ENCODE measurements at places on chromosomes 1 and 21.
A peak's percentile ranks its signal among the peaks of the same experiment; 100 is the strongest.

DNA sequence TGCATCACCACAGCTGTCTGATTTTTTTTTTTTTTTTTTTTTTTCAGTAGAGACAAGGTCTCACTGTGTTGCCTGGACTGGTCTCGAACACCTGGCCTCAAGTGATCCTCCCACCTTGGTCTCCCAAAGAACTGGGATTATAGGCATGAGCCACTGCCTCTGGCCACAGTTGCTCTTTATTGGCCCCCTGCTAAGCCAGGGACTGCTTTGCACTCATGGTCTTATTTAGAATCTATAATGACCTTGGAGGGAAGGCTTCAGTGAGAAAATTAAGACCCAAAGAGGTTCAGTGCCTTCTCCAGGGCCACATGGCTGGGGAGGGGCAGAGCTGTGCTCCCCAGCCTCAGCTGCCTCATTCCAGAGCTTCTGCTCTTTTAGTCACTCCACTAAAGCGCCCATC is 84.9 kb downstream of the PTPRU start:
- no peak for DNase-seq

- no peak for DNase-seq
These were observed 49.4 kb downstream of the ILDR2 start for GRCh38 chr1:166925810-166926478.

DNA sequence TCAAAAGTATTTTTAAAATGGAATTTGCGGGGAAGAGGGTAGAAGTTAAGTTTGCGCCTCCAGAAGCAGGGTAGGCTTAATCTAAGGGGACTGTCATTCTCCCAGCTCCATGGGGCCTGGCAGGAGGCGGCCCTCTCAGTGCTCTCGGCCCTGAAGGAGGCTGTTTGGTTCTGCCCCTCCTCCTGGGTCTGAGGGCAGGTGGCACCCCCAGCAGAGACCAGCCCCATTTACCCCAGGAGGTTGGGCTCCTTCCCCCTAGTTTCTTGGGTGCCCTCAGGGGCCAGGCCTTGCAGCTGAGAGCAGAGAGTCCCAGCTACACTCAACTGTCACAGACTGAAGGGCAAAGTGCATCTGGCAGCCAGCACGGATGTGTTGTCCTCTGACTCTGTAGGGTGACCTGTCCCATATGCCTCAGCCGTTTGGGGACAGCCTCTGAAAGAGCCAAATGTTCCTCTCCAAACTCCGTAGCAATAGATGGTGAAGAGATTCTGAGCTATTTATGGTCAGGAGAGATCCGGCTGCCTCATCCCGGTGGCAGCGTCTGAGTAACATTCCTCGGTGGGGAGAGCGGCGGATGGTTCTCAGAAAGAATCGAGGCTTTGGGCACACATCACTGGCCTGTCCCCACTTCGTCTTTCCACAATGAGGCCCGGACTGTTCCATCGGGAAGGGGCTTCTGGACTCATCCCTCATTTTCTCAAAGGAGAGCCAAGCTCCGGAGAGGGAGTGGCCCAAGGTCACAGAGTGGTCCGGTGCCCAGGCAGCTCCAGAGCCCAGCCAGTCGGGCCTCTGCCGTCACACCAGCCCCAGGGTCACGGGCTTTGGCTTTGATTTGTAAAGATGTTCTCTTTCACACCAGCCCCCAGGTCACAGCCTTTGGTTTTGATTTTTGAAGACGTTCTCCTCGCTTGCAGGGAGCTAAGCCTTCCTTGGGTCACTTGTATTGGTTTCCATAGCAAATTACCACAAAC is 424.2 kb upstream of the VAMP3 start:
- DNase-seq = no peak

DNA sequence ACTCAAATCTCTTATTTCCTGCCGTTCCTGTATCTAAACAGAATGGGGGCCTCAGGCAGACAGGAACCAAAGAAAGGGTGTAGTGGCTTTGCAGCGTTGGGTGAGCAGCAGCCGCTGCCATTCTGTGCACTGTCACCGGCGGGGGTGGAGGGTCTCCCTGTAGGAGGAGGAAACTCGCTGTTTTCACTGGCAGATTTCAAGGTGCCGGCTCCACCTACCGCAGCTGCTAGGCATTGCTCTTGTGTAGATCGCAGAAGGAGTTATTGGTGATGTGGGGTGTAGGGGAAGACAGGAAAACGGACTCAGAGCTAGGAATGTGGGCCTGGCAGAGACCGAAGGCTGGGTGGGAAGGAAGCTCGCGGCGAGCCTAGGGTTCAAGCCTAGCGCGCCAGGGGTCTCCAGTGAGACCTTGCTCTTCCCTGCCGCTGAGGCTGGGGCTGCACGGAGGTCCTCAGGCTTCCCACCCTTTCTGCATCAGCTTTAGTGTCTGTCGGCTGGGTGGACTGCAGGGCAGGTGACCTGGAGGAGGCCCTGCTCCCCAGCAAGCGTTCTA is 20.8 kb downstream of the ATP5PO start:
- DNase-seq = peak; percentile 78

DNA sequence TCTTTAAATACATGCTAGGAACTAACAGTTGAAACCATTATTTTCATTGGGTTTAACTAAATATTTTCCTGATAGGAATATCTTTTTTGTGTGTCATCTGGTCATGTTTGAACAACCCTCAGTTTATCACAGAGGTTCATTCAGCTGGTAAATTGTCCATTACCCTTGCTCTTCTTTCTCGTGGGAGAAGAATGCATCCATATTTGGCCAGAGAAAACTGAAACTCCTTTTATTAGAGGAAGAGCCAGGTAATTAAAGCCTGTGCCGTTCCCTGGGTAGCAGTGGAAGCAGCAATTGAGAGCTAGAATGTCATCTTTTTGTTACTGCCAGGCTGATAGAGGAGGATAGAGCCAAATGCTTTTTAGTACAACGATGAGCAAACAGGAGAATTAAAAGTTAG is 587.2 kb upstream of the ZRANB2 start:
- DNase-seq = no peak

DNA sequence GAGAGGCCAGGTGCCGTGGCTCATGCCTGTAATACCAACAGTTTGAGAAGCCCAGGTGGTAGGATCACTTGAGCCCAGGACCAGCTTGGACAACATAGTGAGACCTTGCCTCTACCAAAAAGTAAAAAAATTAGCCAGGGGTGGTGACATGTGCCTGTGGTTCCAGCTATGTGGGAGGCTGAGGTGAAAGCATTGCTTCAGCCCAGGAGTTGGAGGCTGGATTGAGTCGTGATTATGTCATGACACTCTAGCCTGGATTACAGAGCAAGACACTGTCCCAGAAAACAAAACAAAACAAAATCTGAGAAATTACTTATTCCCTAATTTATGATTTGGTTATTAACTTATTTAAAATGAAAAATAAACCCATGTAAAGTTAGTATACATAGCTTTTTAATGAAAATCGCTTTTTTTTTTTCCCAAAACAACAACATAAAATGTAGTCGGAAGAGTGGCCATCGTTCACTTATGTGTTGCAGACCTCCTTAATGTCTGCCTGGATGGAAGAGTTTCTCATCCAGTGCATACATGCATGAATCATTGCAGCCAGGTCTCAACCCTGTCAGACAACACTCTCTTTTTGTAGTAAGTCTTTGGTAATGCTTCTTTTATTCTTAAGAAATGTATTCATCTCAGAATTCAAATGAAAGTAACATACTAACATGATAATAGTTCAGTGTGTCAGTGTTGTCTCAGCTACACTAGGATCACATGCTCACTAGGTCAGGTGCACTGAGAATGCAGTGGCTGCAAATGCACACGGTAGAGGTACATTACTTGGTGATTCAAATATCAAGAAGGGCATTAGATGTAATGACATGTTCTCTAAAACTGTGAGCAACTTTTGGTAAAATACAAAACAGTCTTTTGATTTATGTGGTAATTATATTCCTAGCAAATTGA is 28.0 kb downstream of the ITSN1 start:
- peak; percentile 39 for DNase-seq

GRCh38 chr1:201551877-201552731 is 13.2 kb downstream of the NAV1 start:
- peak; percentile 93 for DNase-seq

DNA sequence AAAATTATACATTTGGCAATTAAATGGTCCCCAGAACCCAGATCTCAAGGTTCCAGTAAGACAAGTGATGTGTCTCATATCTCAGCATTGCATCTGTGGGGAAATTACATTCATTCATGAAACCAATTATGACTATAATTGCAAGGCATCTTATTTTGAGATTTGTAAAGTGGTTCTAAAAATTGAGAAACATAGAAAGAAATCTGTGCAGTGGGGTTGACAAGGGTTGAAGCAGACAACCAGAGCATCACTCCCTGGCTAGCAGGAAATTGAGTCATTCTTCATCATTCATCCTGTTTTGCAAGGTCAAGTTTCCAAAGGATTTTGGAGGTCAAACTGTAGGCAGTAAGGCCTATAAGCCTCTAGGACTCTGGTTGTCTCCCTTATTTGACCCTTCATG is 25.1 kb upstream of the MROH9 start:
- no peak for DNase-seq

DNA sequence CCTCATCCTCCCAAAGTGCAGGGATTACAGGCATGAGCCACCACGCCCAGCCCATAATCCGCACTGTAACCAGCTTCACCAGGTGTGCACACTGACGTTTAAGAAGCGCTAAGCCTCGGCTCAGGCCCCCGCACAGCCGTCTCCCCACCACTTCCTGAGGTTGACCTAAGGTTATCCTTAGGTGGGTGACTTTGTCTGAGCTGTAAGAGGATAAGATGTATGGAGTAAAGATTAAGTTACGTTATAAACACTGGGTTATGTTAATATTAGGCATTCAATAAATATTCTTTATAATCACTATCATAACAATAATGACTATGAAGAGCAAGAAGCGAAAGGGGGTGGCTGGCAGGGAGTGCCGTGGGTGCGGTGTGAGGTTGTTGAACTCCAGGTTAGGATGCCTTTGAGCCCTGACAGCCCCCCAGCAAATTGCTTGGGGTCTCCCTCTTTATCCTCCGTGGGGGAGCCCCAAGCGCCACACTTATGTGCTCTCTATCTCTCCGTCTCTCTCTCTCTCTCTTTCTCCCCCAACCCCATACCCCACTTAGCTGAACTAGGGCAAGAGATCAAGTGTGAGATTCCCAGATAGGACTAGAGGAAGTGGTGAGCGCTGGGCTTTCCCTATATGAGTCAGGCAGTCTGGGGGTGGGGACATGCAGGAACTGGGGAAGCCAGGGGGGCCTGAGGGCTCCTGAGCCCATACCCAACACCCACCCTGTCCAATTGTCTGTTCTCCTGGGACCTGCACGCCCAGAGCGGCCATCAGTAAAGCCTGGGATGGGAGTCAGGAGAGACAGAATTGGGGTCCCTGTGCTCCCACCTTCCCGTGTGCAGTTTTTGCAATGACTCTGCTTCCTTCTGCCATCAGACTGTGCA is 7.6 kb downstream of the EFHD2 start:
- DNase-seq = peak; percentile 75

- no peak for DNase-seq
These were observed 411.1 kb downstream of the PRDM2 start for GRCh38 chr1:14111121-14111520.

GRCh38 chr1:181049378-181049777 is 15.6 kb downstream of the MR1 start:
- DNase-seq = no peak

- peak; percentile 27 for DNase-seq
These were observed 125.8 kb downstream of the SLC45A1 start for GRCh38 chr1:8443558-8444194.

DNA sequence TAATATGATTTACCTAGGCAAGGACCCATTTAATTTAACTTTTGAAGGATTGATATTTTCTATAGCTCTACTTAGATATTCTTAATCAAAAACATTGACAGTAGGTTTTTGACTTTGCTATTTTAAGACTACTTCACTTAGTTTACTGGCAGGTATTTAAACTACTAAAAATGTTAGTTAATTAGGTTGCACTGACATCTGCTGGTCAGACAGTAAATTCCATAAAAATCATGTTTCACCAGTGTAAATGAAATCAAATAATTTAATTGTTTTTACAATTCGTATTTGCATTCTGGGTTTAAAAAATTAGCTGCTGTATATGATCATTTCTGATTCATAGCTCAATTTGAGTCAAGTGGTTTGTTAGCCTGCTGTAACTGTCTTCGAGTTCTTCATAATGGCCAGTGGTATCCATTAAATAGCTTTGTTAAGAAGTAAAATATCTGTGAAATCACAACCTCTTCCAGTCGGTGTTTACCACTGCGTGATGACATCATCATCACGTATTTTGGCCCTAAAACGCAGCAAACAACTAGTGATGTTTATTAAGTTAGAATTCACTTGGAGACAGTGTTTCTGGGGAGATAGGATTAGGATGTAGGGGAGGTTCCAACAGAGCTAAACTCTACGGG is 26.2 kb downstream of the EXTL2 start:
- peak; percentile 59 for DNase-seq

- peak; percentile 76 for DNase-seq
These were observed 30.0 kb downstream of the ARHGEF10L start for GRCh38 chr1:17569200-17570139.

DNA sequence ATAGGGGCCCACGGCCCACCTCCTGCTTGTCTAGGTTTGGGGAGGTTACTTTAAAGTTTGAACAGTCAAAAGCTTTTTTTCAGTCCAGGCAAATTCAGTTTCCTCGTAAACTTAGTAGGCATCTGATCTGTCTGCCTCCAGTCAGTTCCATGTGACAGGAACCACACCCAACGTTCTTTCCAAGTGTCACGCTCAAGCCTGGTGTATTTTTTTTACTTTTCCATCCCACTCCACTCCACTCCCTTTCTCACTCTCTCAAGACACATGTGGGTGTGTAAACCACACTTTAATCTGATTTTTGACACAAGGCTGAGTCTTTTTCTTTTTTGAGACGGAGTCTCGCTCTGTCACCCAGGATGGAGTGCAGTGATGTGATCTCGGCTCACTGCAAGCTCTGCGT is 60.3 kb upstream of the GPR153 start:
- peak; percentile 57 for DNase-seq

- DNase-seq = no peak
These were observed 19.5 kb downstream of the SCYL3 start for GRCh38 chr1:169874229-169874628.

DNA sequence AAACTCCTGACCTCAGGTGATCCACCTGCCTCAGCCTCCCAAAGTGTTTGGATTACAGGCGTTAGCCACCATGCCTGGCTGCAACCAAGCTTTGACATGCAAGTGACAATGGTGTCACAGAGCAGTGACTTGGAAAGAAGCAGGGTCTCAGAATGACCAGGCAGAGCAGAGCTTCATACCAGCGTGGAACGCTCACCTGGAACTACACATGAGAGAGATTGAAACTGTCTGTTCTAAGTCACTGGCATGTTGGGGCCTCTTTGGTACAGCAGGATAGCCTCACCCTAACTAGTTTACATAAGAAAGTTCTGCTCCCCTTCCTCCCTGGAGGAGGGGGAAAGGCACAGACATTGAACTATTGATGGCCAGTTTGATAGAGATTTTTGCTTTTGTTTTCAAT is 47.5 kb upstream of the ITPKB start:
- DNase-seq = no peak

- DNase-seq = no peak
These were observed 83.2 kb upstream of the PPM1J start for GRCh38 chr1:112798292-112798691.

Measured in inflammatory macrophage (primary cell).